Psoas muscle (tissue), 8 donors: ENCODE measurements at places on chromosomes 7 and 10. TPM values are rescaled to one million over a fixed set of nuclear protein-coding genes. Genes with fewer than 3 reads are reported as not detected.
A peak's percentile ranks its signal among the peaks of the same experiment; 100 is the strongest.

DNA sequence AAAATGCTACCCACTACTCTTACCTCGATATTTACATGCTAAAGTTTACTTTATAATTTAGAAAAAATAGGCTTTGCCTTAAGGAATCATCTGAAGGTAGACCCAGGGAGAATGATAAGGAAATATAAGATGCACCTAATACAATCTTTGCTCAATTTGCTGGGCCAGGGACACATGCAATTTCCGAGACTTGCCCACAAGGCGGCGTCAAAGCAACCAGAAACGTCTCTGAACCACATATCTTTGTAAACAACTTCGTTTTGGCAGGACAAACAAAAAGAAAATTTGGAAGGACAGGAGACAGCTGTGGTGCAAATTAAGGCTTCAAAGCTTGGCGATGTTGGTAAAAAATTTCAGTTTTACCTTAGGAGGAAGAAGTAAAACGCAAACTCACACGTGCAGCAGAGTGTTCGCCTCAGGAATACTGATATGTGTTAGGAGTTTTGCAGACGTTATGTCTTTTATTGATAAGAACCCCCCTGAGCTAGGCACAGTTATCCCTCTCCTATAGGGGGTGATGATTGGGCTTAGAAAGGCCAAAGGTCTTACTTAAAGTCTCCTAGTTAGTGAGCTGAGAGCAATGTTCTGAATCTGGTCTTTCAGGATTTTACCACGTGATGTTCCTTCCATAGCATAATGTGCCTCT, 134.3 kb downstream of the PRKCQ start:
- DNase-seq = peak; percentile 56
- H3K36me3 ChIP-seq = no peaks in the 10 kb centered on the region
- no peaks in the 10 kb centered on the region for H3K27me3 ChIP-seq
- H3K4me1 ChIP-seq = peaks cover 10% of the 10 kb centered on the region

DNA sequence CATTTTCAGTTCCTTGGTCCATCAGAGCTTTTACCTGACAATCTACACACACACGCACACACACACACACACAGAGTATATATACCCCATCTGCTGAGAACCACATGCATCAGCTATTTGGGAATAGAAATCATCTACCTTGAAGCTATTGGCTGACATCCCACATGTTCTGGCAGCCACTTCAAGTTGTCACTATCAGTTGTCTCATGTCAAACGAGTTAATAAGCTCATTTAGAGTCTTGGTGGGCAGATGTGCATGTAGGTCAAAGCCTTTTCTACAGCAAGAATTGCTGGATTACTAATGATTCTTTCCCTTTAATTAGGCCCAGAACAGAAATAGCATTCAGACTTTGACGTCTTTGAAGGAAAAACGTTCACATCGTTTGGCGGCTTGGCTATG, 36.8 kb downstream of the COL28A1 start:
- H3K27ac ChIP-seq = no peak overlapping the region
- no peak overlapping the region for H3K4me3 ChIP-seq
- DNase-seq = no peak
- H3K27me3 ChIP-seq = no peaks in the 10 kb centered on the region
- no peaks in the 10 kb centered on the region for H3K36me3 ChIP-seq
- H3K4me1 ChIP-seq = no peaks in the 10 kb centered on the region

DNA sequence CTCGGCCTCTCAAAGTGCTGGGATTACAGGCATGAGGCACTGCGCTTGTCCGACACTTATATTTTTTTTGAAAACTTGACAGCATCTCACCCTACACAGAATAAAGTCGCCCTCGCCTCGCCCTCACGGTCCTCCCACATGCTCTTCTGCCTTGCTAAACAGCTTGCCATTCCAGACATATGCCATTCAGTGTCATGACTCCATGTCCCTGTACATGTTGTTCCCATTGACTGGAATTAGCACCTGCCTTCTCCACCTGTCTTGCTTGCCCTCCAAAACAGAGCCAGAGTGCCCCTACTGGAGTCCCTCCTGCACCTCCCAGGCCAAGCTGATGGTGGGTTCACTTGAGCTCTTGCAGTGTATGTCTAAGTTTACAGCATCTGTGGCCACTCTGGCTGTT, 6.2 kb downstream of the NIPSNAP2 start:
- H3K4me1 ChIP-seq = peaks cover 67% of the 10 kb centered on the region
- H3K4me3 ChIP-seq = peak overlapping the region; percentile 42
- H3K36me3 ChIP-seq = no peaks in the 10 kb centered on the region
- H3K27me3 ChIP-seq = no peaks in the 10 kb centered on the region
- H3K27ac ChIP-seq = peak overlapping the region; percentile 89

DNA sequence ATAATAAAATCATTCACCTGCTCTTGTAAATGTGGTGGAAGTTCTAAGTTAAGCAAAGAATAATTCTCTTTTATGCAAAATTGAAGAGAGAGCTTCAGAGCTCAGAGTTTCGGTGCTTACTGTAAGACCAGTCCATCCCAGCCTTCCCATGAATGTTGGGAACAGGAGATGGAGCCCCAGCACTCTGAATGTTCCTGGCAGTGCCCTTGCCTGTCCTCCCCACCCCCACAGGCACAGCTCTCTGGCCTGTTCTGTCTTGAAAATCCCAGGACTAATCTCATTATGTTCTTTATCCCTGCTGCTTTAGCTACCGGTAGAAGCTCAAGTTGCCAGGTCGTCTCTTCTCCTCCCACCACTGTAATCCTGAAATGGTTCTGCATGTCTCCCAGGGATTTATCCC, 29.1 kb upstream of the LHFPL3 start:
- DNase-seq = no peak
- no peaks in the 10 kb centered on the region for H3K4me1 ChIP-seq
- no peaks in the 10 kb centered on the region for H3K27me3 ChIP-seq
- no peaks in the 10 kb centered on the region for H3K36me3 ChIP-seq
- H3K27ac ChIP-seq = no peak overlapping the region

DNA sequence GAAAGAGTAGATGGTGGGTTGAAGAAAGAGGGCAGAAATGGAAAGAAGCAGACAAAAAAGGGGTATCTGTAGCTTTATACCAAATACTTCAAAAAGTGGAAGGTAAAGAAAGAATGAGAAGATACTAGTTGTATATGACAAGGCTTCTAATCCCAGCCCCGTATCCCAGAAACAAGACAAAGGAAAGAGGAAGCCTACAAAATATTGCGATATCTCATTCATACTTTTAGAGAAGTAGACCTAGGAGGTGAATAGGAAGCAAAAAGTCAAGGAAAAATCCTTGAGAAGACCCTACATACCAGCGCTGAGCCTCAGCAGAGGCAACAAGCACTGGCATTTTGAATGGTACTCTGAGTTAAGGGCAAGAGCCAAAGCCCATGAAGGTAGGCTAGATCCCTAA, 26.6 kb downstream of the PHTF2 start:
- no peak overlapping the region for H3K27ac ChIP-seq
- no peaks in the 10 kb centered on the region for H3K36me3 ChIP-seq
- DNase-seq = no peak
- no peaks in the 10 kb centered on the region for H3K27me3 ChIP-seq

GRCh38 chr7:152054367-152055230, 29.1 kb downstream of the GALNT11 start:
- H3K36me3 ChIP-seq = no peaks in the 10 kb centered on the region
- no peaks in the 10 kb centered on the region for H3K27me3 ChIP-seq
- H3K4me3 ChIP-seq = no peak overlapping the region
- peaks cover 27% of the 10 kb centered on the region for H3K4me1 ChIP-seq
- peak; percentile 45 for DNase-seq

- H3K27ac ChIP-seq = no peak overlapping the region
- no peaks in the 10 kb centered on the region for H3K4me1 ChIP-seq
- no peak overlapping the region for H3K4me3 ChIP-seq
- DNase-seq = no peak
Measured at GRCh38 chr10:58795560-58795959, 282.9 kb downstream of the BICC1 start.

Gene FAM204A
- 60.8 TPM for total RNA-seq

Gene GHRHR
- not detected for total RNA-seq

Gene FEZF1
- not detected for total RNA-seq

Gene STEAP4
- total RNA-seq = 31.7 TPM

Gene CYP17A1
- total RNA-seq = not detected

Gene A1CF
- not detected for total RNA-seq

Gene LRRC4
- 5.0 TPM for total RNA-seq
